ENCODE measurements at places on chromosomes 6 and 20.

DNA sequence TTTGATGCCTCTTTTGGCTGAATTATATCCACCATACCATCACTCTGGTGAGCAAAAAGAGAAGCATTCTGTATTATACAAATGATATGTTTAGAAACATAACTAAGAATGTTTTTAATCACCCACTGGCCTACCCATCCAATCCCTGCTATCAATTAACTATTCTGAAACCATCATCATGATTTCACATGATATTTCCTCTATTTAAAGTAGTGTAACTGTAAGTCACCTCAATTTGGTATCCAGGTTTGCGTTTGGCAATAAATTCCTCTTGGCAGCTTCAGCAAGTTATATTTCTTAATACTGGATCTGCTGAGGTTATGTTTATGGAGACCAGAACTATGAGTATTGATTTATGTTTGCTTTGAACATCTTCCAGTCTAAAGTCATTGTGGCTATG lies 332.1 kb downstream of the UTRN start:
- DNase-seq = no peak

DNA sequence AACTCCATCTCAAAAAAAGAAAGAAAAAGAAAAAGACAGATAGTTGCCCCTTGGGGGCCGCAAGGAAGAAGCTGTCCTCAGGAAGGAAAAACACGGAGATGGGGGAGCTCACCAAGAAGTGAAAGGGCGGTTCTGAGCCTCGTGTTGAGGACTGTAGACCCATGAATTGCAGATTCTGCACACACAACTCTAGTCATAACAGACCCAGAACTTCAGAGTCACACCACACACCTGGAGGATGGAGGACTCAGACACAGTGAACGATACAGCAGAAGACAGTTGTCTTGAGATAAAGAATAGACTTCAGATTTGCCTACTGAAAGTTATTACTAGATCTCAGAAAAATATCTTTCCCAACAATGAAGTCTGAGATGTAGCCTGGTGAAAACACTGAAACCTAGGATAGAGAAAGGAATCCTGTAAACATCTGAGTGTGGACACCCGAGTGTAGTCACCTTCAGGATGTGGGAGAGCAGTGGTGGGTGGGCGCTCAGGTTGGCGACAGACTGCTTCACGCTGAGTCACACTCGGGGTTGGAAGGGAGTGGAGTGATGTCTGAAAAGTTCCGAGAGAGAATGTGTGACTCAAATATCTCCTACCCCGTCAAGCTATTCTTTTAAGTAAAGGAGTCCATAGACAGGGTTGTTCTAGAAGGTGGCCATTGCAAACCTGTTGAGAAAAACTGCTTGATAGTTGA lies 88.1 kb downstream of the MAP3K4 start:
- peak; percentile 13 for DNase-seq

DNA sequence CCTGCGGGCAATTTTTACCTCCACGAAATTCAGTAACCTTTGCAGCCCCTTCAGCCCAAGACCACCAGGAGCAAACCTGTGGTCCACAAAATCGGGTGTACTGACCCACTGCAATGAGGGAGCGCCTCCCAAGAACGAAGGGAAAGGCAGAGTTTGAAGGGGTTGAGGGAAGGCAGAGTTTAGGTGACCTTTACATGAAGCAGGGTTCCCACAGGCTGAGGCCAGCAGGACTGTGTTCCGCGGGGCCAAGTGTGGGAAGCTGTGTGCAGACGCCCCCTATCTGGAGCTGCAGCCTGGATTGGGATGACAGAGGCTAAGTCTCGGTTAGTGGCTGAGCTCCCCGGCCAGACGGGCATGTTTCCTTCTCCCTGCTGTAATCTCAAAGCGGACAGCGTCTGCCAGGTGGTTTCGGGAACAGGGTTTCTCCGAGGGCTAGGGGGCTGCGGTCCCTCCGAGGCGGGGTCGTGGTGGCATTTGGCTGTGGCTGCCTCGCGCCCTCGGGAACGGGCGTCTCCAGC lies 826 bp upstream of the PYGB start:
- no peak for DNase-seq

DNA sequence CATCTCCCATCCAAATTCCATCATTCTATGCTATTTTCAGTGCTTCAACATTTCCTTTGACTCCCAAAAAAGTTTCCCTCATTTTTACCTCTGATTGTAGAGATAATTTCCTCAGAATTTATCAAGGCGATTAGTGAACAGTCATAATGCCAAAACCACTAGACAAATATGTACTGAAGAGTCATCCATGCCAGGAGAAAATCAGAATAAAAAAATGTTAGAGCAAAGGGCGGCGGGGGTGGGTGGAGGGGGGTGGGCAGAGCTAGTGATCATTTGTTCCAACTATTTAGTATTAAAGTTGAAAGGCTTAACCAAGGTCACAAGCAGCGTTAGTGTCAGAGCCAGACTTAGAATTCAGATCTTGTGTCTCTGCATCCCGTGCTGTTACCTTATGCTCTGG lies 5.3 kb upstream of the ADGRF5 start:
- DNase-seq = no peak

DNA sequence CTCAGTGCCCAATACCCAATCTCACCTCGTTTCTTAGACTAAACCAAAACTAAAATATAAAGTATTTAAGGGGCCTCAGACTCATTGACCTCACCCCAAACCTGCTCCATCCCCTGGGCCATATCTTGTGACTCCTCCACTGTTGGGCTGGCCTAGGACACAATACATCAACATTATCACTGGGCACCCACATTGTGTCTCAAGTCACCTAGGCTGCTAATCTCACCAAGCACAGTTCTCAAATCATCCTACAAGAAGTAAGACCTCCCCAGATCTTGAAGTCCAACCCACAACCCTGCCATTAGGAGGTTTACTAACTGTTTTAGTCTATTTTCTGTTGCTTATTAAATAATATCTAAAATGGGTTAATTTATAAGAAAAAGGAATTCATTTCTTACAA lies 96.2 kb downstream of the CRYBG1 start:
- DNase-seq = no peak

DNA sequence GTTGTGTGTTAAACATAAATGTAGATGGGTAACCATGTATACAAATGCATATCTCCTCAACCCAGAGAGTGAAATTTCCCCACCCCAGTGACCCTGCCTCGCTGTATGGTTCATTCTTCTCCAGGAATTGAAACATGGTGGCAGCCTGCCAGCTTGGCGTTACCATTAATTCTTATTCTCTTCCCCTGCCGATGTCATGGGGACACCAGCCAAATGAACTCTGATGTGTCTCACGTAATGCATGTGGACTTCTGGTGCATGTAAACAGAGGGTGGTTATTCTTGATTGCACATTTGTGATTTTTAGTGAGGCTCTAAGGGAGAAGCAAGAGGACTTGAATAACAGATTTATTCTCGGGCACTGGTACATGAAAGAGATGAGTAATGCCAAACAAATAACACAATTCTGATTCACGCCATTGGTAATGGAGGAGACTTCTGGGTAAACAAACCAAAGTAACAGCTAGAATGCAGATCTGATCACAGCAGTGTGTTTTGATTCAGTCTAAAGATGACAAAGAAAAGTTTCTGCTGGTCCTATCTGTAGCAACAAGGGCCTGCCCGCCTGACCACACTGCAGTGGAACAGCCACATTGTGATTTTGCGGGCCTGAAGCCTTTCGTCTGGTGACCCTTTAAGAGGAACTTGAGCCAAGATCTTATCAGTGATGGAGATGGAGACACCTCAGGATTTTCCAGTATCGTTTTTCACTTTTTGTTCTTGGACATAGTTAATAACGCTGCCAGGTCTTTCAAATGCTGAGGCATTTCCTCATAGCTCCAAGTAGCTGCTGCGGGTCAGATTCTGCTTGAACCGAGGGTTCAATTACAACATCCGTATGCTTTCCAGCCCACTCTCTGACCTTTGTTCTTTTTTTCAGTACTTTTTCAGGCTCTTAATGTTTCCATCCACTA lies 171.8 kb upstream of the AKAP12 start:
- DNase-seq = peak; percentile 83

DNA sequence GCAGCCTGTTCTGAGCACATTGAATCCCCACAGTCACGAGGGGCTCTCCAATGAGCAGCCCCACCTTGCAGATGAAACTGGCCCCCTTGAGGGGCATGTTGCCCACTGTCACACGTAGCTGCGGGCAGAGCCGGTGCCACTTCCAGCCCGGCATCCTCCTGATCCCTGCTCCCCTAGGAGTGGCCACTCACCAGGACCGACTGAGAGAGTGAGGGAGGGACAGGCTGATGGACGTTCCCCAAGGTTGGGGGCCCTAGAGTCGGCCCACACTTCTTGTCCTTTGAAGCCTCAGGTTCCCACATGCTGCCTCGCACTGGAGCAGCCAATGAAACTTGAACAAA lies 10.5 kb downstream of the ENTPD6 start:
- DNase-seq = no peak

GRCh38 chr20:19781235-19781634 lies 23.2 kb downstream of the RIN2 start:
- no peak for DNase-seq

Data from AG04450 (cell line).